Fibroblast of mammary gland (primary cell): ENCODE measurements at places on chromosomes 11 and 22.
A peak's percentile ranks its signal among the peaks of the same experiment; 100 is the strongest.

GRCh38 chr11:47253660-47254059, 4.1 kb upstream of the NR1H3 start:
- no peak for DNase-seq

DNA sequence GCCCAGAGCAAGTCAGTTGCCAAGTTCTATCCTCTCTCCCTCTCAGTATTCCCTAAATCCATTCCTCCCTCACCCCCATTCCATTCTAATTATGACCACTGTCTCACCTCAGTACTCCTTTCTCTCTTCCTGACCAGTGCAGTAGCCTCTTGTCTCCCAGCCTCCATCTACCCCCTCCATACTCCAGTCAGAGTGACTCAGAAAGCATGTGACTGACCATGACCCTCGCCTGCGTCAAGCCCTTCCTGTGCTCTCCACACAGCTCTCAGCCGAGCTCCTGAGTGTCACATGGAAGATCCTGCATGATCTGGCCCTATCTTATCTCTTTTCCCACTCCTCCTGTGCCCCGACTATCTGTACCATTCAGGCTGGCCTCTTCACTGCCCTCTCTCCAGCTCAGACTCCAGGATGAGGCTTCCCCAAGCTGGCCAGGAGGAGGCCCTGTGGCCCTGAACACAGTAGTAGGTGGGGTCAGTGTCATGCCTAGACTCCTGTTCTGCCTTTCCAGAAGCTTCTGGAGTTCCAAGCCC, 42.6 kb downstream of the NEU3 start:
- DNase-seq: peak; percentile 96

GRCh38 chr11:61293867-61294716, 1.0 kb downstream of the VWCE start:
- peak; percentile 66 for DNase-seq

- no peak for DNase-seq
Measured at GRCh38 chr11:118841469-118842242, 42.0 kb upstream of the CXCR5 start.

GRCh38 chr11:34890812-34891211, 25.4 kb downstream of the APIP start:
- peak; percentile 63 for DNase-seq

DNA sequence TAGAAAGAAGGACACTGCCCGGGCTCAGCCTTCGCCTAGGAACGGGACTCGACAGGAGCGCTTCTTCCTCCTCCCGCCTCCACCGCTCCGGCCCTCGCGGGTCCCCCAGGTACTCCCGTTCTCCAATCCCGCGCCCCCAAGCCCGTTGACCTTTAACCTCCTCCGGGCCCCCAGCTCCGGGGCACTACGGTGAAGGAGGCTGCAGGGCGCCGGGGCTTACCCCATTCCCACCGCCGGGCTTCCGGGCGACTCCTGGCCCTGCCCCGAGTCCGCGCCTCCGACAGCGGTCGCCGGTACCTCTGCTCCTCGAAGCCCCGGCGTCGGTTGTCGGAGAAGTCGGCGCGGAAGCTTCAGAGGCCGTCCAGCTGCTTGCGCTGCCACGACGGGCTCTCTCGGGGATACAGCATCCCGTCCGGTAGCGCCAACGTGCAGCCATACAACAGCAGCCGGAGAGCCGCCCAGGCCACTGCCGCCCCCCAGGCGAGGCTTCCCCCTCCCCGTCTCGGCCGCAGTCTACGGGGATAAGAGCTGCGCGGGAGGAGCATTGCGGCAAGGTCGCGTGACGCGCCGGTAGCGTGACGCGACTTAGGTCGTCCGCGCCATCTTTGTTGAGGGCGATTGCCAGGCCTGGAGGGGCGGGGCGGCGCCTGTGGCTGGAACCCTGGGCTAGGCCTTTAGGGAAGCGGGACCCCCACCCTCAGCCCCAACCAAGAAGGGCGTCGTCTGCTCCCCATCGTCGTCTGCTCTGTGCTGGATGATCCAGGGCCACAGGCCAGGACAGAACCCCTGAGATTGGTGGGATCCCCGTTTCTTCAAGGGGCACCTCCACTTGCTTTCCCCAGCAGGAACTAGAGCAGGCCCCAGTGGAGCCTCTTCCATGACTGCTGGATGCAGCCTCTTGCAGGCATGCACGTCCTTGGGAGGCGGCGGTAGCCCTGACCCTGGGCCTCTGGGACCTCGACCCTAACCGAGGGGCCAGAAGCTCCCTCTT, 26.3 kb downstream of the RGL4 start:
- peak; percentile 86 for DNase-seq

DNA sequence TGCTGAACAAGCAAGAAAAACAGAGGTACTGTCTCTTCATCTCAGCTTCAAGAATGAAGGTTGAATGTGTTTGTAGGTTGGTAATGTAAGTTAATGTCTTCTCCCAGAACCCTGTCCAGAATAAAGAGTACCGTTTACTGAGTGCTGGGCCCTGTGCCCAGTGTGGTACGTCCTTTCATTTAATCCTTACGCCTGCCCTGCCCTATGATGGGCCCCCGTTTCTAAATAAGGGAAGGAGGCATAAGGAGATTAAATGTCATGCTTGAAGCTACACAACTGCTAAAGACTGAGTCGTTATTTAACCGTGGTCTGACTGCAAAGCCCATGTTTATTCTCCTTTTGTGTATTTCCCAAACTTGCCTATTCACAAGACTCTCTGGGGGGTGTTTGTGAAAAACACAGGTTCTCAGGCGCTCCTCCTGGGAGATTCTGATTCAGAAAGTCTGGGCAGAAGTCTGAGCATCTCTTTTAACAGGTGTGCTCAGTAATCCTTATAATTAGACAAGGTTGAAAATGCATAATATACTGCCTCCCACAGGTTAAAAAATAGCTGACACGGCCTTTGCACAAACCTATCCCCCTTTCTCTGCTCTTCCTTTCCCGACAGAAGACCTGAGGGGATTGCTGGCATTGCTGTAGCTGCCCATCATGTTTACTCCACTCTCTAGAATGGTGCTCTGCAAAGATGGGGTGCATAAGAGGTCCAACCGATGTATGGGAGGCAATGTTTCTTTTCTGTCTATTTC, 56.3 kb upstream of the ZBTB44 start:
- DNase-seq: no peak

GRCh38 chr11:77596626-77597025, 6.9 kb downstream of the AQP11 start:
- peak; percentile 62 for DNase-seq

GRCh38 chr11:67345247-67345919, 8.0 kb downstream of the POLD4 start:
- DNase-seq: no peak
